ENCODE measurements at places on chromosomes 7 and 10. TPM values are rescaled to one million over a fixed set of nuclear protein-coding genes. Genes with fewer than 3 reads are reported as not detected.

- H3K27me3 ChIP-seq: peaks cover 16% of the 10 kb centered on the region
These were observed 458.8 kb downstream of the DNAJB6 start for GRCh38 chr7:157795643-157796042.

Gene MEPCE
- 48.2 TPM for total RNA-seq

DNA sequence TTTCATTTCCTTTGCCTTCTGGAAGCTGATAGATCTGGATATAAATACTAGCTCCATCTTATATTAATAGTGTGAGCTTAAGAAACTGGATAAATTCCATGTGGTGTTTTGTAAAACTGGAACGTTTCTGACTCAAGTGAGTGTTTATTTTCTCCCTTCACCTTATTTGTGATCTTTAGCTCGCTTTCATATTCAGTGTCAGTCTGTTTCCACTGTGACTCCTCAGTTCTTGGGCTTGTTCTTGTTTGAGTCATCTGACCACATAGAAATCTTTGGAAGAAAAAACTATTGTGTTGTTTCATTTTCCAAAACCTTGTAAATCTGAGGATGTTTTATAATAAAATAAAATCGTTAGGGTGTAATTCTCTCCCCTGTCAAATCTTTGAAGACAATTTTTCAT, 186.4 kb downstream of the POLR1F start:
- H3K36me3 ChIP-seq: no peaks in the 10 kb centered on the region
- H3K4me3 ChIP-seq: no peak overlapping the region
- H3K27me3 ChIP-seq: no peaks in the 10 kb centered on the region
- no peak for DNase-seq
- H3K4me1 ChIP-seq: peaks cover 12% of the 10 kb centered on the region
- H3K27ac ChIP-seq: no peak overlapping the region

- DNase-seq: no peak
- 0 out of 2 replicates have a peak, but pooled peaks cover 3% of the 10 kb centered on the region for H3K27me3 ChIP-seq
- no peaks in the 10 kb centered on the region for H3K4me1 ChIP-seq
- no peaks in the 10 kb centered on the region for H3K36me3 ChIP-seq
These were observed 161.5 kb upstream of the TBX20 start for GRCh38 chr7:35415411-35415822.

Gene PLAC9
- total RNA-seq: 4.7 TPM

GRCh38 chr7:22733761-22734160, 6.8 kb downstream of the IL6 start:
- no peak overlapping the region for H3K27ac ChIP-seq
- no peaks in the 10 kb centered on the region for H3K4me1 ChIP-seq
- no peaks in the 10 kb centered on the region for H3K36me3 ChIP-seq

GRCh38 chr7:22248111-22248809, 108.7 kb downstream of the RAPGEF5 start:
- no peak overlapping the region for H3K4me3 ChIP-seq
- H3K4me1 ChIP-seq: no peaks in the 10 kb centered on the region
- no peak overlapping the region for H3K27ac ChIP-seq
- no peaks in the 10 kb centered on the region for H3K36me3 ChIP-seq
- no peak for DNase-seq
- H3K27me3 ChIP-seq: 0 out of 2 replicates have a peak, but pooled peaks cover 3% of the 10 kb centered on the region

Gene TMEM270
- total RNA-seq: not detected

Data from SJCRH30 (cell line).